ENCODE measurements at places on chromosomes 11 and 22. TPM values are rescaled to one million over a fixed set of nuclear protein-coding genes. Genes with fewer than 3 reads are reported as not detected.

Gene CLTCL1
- total RNA-seq = 7.6 TPM

Gene CDC42BPG
- total RNA-seq = 42.2 TPM

Gene RPUSD4
- total RNA-seq = 34.9 TPM

- H3K4me1 ChIP-seq = no peaks in the 10 kb centered on the region
- DNase-seq = no peak
- H3K4me3 ChIP-seq = no peak overlapping the region
- no peaks in the 10 kb centered on the region for H3K27me3 ChIP-seq
- no peaks in the 10 kb centered on the region for H3K36me3 ChIP-seq
Measured at GRCh38 chr11:121508449-121508848, 55.7 kb upstream of the SORL1-AS1 start.

DNA sequence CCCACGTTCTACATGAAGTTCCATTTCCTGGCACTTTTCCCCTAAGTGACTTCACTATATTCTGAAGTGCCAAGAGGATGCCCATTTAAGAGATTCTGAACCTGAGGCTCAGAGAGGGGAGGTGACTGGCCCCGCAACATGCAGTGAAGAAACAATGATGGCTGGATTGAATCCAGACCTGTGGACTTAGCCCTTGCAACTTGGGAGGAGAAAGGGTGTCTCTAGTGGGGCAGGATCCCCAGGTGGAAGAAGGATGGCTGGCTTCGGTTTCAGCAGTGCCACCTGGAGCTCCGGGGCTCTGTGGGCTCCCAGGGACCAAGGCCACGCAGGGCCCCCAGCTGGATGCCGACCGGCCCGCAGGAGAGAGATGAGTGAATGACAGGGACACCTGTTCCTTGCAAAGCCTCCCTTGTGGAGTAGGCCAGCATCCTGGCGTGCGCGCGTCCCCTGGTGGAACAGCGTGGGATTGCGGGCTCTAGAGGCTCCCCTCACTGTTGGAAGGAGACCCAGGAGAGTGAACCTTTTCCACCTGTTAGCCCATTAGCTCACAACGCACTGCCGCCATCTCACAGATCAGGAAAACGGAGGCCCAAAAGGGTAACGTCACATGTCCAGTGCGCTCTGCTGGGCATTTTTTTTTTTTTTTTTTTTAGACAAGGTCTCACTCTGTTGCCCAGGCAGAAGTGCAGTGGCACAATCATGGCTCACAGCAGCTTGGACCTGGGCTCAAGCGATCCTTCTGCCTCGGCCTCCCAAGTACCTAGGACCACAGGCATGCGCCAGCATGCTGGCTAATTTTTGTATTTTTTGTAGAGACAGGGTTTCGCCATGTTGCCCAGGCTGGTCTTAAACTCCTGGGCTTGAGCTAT, 104.7 kb downstream of the KIAA1671 start:
- DNase-seq = no peak
- H3K27ac ChIP-seq = no peak overlapping the region
- H3K36me3 ChIP-seq = no peaks in the 10 kb centered on the region
- H3K4me3 ChIP-seq = no peak overlapping the region
- H3K27me3 ChIP-seq = no peaks in the 10 kb centered on the region

- H3K27me3 ChIP-seq = no peaks in the 10 kb centered on the region
- no peak overlapping the region for H3K27ac ChIP-seq
- DNase-seq = no peak
- H3K4me3 ChIP-seq = no peak overlapping the region
- H3K4me1 ChIP-seq = peaks cover 35% of the 10 kb centered on the region
Measured at GRCh38 chr11:108494182-108494581, 4.0 kb downstream of the POGLUT3 start.

DNA sequence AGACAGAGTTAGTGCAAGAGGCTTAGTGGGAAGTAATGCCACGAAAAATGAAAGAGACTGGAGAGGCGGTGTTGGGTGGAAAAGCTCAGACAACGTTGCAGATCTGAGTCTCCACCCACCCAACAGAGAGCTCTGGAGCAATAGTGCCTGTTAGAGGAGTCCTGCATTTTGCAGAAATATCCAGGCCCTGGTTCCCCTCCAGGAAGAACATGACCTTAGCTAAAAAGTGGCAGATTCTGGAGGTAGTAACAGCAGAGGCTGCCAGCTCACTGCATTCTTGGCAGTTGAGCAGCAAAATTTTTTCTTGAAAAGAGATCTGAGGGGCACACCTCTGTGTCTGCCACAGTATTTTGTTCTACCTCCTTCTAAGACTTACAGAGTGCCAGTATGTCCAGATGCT, 27.7 kb upstream of the BIRC3 start:
- H3K27ac ChIP-seq = no peak overlapping the region
- DNase-seq = no peak
- peaks cover 19% of the 10 kb centered on the region for H3K4me1 ChIP-seq

Data from suprapubic skin (tissue), 4 donors.